ENCODE measurements at places on chromosomes 12 and 14. TPM values are rescaled to one million over a fixed set of nuclear protein-coding genes. Genes with fewer than 3 reads are reported as not detected.

- no peak for DNase-seq
Observed at GRCh38 chr12:53218551-53219291, 11.7 kb upstream of the ITGB7 start.

DNA sequence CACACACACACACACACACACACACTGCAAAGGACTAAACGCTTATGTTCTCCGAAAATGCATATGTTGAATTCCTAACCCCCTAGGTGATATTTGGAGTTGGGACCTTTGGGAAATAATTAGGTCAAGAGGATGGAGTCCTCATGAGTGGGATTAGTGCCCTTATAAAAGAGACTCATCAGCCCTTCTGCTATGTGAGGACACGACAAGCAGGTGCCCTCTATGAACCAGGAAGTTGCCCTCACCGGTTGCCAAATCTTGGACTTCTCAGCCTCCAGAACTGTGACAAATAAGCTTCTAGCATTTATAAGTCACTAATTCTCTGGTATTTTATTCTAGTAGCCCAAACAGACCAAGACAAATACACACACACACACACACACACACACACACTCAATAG is 20.7 kb upstream of the TCP11L2 start:
- DNase-seq, result no peak

DNA sequence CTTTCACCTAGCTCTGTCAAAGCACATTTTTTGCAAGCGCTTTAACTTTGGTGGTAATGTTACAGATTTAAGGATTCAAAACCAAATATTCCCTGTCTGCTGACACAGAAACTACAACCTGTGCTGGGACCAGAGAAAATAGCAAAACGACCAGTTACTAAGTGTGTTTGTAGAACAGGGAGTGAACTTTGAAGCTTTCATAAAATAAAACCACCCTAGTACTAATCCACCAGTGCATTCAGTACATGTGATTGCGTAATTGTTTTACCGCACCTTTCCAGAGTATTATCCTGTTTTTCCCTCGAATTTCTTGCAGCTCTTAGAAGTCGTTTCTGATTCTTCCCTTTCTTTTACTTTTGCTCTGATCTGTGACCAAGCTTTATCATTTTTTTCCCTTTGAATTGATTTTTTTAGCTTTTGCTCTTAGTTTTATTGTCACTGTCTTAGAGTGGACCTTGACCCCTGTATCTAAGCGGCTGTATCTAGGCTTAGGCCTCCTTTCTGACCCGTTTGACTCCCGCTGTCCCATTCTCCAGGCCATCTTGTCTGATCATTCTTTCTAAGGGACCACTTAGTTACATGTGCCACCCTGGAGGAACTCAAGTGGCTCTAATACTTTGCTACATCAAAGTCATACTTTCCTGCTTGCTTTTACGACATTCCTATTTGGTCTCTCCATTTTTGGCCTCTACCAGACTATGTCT is 429.4 kb downstream of the PCNX1 start:
- DNase-seq, result no peak

- no peak for DNase-seq
Observed at GRCh38 chr12:52461693-52462092, 9.7 kb upstream of the KRT6B start.

DNA sequence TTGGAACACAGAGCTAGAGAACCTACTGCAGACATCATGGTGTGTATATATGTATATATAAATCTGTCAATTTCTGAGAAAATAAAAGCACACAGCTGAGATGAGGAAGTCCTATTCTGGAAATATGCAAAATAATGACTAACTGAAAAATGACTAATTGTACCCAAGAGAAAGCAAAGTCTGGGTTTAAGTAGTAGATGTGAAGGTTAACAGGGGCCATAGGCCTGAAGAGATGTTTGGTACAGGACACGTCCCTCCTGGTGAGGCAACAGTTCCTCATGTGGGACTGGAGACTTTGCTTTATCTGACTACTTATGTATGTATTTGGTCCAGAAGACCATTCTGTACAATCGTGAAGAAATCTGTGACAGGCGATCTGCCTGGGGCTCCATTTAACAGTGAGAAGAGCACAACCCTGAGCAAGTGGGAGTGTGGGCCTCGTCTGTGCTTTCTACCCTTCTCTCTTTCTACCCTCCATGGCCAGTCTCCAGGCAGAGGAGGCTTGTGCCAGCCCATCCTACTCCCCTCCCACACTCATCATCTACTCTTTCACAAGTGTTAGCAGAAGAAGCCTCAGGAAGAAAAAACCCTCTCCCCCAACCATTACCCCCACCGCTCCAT is 67.5 kb downstream of the SLC41A2 start:
- no peak for DNase-seq

- DNase-seq, result no peak
Observed at GRCh38 chr14:88194531-88194930, 128.5 kb downstream of the KCNK10 start.

DNA sequence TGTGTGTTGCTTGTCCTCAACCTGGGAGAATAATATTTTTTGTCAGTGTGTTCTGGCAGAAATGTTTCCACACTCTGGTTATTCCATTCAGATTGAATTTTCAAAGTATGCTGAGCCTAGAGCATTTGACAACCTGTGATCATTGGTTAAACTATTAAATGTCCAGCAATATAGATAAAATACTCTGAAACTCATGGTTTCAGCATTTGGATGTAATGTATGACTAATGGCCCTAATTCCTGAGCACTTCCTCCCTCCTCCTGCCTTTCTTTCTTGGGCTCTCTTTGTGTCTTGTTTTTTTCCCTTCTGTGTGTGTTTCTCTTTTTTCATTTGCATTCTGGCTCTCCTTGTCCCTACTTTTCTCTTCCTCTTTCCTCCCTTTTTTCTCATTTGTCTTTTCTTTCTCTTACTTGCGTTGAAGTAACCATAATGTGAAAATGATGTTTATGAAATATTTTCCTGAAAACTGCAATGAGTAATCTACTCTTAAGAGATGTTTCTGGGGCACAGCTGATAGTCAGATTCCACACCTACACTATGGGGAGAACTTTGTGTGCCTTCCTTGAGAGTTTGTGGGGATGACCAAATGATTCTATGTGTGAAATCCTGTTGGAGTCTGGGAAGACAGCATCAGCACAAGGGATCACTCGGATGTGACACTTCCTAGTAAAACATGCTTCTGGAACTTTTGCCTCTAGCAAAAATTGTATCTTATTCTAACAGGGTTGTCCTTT is 74.6 kb downstream of the FRMD6 start:
- DNase-seq, result no peak

DNA sequence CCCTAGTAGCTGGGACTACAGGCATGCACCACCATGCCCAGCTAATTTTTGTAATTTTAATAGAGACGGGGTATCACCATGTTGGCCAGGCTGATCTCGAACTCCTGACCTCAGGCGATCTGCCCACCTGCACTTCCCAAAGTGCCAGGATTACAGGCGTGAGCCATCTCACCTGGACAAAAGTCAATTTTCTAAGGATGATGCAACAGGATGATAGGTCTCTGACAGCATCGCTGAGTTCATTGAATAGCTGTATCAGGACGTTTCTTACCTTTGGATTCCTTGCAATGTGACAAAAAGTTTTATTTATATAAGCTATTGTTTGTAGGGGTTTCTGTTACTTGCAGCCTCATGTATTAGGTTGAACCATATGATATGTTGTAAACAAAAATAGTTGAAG is 55.5 kb upstream of the PCED1B start:
- no peak for DNase-seq

DNA sequence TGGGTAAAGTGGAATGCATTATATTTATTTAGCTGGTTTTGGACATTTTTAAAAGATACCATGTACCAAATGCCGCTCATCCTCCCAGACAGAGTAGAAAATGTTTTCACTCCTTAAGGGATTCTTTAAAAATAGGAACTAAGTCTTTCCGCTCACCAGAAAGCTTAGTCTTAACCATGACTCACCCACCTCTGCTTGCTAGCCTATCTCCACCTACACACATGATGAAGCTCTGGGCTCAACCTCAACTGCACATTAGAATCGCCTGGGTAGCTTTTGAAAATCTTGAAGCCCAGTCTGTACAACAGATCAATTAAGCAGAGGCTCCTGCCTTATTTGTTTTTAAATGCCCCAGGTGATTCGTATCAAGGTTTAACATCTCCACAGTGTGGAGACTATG is 260.5 kb downstream of the NEDD1 start:
- DNase-seq, result no peak

DNA sequence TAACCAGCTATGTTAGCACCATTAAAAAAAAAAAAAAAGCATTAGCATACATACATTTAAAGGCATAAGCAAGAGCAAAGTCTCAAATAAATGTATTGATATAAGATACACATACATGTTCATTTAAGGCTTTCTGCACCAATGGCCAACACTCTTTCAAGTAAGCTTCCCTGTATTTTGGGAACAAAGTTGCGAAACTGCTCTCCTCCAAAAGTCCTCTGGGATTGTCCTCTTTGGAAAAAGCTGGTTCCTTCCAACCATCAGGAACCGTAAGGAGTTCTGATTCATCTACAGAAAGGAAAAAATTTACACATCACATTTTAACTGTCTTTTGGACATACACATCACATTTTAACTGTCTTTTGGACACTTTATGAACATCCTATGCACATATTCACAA is 3.2 kb downstream of the KRR1 start:
- no peak for DNase-seq

The WNT1 gene
- not detected for polyA plus RNA-seq

The CCDC177 gene
- not detected for polyA plus RNA-seq

The CCDC88C gene
- 0.01 TPM for polyA plus RNA-seq

All from AG04450 (cell line).